ENCODE measurements at places on chromosomes 3 and 15. TPM values are rescaled to one million over a fixed set of nuclear protein-coding genes. Genes with fewer than 3 reads are reported as not detected.

The PP2D1 gene
- total RNA-seq = not detected

The HIGD2B gene
- total RNA-seq = 0.07 TPM

The PLA2G4B gene
- 0.85 TPM for total RNA-seq

The SLC35G2 gene
- total RNA-seq = 15.6 TPM

The ARRDC4 gene
- 0.85 TPM for total RNA-seq

The IQCF5 gene
- not detected for total RNA-seq

The FEZF2 gene
- not detected for total RNA-seq

The ITPKA gene
- total RNA-seq = 0.46 TPM

The MYZAP gene
- 7.4 TPM for total RNA-seq

The COL6A5 gene
- not detected for total RNA-seq

The DPH3 gene
- 17.7 TPM for total RNA-seq

The PYGO1 gene
- 0.28 TPM for total RNA-seq

The LRRC49 gene
- 5.6 TPM for total RNA-seq

DNA sequence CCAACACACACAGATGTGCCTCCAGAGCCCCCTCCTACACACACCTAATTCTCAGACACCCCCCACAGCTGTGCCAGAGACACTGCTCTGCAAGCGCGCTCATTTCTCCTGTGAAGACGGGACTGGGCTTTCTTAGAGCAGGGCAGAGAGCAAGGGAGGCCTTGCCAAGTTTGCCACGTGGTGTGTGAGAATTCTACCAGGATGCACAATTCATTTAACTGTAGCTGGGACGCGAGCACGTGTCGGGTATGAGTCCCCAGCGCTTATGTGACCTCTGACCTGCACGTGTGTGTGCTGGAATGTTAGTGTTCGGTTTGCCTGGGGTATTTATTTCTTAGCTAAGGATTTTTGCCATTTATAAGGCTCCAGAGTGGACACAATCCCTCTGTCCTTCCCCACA lies 37.0 kb downstream of the FEM1B start:
- no peak for DNase-seq

DNA sequence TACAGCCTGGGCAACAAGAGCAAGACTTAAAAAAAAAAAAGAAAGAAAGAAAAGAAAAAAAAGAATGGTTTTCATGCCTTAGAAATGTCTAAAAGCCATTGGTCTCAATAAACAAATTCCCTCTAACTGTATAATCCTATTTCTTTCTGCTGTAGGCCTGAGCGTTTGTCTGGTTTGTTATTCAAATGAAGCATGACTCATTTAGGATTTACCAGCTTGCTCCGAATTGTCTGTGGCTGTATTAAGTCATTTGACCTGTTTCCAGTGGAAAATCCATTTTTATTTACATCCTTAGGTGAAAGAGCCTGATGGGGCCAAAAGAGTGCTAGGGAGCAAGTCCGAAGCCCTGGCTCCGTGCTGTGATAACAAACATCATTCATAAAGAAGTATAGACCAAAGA lies 73.8 kb downstream of the BDH1 start:
- DNase-seq = no peak

DNA sequence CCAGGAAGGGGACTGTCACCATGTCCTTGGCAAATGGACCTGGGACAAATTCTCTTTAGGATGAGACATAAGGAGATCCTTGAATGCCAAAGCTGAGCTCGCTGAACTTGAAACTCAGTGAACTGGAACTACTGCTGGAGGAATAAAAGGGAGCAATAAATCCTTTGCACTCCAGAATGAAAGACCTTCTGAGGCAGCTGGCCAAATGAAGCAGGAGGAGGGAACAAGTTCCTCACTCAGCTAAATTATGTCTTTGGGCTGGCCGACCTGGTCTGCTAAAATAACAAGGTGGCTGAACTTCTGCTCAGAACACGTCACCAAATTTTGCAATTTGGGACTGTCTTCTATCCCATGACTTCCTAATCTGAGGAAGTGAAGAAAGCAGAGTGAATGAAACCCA lies 314.7 kb downstream of the LPP start:
- no peak for DNase-seq

DNA sequence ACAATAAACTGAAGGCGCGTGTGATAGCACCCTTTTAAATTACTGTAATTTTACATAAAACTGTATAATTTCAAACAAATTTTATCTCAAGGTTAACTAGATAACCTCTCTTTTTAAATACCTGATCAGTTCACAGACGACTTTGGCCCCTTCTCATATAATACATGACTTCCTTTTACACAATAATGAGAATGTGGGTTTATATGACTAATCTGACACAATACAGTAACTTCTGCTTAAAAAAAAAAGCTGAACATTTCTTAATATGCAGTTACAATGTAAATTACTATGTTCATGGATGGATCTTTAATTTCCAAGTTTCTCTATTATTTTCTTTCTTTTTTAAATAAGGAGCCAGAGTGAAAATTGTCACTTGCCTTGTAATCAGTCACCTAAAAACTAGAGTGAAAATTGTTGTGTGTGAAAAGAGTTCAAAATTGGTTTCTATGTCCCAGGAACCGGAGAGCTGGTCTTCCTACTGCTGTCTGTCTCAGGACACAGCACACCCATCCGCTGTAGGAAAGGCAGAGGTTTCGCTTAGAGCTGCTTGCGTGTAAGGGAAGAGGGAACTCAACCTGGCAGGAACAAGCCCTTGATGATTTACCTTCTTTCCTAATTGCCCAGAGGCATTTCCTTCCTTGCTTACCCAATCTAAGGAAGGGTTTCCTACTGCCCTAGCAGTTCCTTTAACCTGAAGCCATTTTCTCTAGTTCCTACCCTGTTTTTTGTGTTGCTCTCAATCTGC lies 33.3 kb downstream of the PLD1 start:
- DNase-seq = no peak

- no peak for DNase-seq
These were observed 87.9 kb downstream of the KLF15 start for GRCh38 chr3:126269354-126269753.

GRCh38 chr3:42031808-42032480 lies 59.2 kb upstream of the TRAK1 start:
- no peak for DNase-seq

- DNase-seq = no peak
These were observed 230.5 kb upstream of the LRTM1 start for GRCh38 chr3:55158345-55158744.

- no peak for DNase-seq
These were observed 106.9 kb upstream of the THSD4 start for GRCh38 chr15:71008250-71008870.

- no peak for DNase-seq
These were observed 18.6 kb downstream of the TMEM266 start for GRCh38 chr15:76078285-76078877.

DNA sequence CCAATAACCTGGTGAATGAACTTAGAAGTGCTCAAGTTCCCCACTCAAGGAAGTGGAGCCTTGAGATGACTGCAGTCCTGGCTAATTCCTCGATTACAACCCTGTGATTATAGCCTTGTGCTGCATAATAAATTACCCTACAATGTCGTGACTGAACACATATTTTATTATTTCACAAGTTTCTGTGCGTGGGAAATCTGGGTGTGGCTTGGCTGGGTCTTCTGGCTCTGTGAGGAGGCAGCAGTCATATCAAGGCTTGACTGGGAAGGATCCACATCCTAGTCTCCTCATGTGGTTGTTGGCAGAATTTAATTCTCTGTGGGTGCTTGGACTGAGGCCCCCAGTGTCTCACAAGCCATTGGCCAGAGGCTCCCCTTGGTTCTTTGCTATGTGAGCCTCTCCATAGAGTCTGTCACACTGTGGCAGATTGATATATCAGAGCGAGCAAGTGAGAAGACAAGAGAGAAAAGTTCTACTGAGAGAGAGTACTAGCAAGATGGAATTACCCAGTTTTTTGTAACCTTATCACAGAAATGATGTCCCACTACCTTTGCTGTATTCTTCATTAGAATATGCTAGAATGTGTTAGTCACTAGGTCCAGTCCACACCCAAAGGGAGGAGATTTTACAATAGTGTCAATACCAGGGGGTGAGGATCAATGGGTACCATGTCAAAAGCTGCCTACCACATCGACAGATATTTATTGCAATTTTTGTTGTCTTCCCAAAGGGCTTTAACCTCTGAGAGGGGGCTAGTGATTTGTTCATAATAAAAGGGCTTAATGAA lies 102.8 kb upstream of the TBC1D5 start:
- no peak for DNase-seq

- DNase-seq = no peak
These were observed 26.0 kb downstream of the HHLA2 start for GRCh38 chr3:108322352-108322751.

- DNase-seq = no peak
These were observed 52.2 kb downstream of the C3orf85 start for GRCh38 chr3:109188741-109189140.

DNA sequence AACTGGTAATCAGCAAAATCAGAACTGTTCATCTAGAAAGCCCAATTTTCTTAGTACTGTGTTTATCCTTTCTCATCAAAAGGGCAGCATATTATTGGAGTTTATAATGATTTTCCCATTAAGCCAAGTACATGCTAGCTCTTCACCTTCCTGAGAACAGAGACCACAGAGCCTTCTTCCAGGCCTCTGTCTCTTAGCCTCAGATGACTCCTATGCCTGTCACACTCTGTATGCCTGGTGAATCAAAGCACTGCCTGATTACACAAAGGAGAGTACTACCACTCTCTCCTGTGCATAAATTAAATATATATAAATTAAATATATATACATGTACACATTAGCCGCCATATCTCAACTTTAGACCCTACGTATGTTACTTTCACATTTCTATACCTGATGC lies 636.1 kb downstream of the NTRK3 start:
- no peak for DNase-seq

- DNase-seq = no peak
These were observed 34.0 kb downstream of the LYZL4 start for GRCh38 chr3:42376344-42376798.

- DNase-seq = no peak
These were observed 114.5 kb downstream of the CD47 start for GRCh38 chr3:107976202-107976800.

DNA sequence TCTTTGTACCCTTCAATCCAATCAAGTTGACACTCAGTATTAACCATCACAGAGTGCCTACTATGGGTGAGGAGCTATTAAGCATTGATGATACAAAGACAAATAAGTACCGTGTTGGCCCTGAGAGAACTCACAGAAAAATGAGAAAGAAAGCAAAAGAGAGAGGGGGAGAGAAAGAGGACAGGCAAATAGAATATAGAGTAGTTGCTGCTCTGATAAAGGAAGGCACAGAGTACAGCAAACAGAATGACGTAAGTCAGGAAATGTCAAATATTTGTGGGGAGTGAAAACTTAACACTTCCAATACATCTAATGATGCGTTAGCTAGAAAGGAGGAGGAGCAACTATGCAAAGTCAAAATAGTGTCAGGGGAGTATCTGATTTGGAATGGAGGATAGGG lies 320.6 kb upstream of the KCNH8 start:
- DNase-seq = no peak

DNA sequence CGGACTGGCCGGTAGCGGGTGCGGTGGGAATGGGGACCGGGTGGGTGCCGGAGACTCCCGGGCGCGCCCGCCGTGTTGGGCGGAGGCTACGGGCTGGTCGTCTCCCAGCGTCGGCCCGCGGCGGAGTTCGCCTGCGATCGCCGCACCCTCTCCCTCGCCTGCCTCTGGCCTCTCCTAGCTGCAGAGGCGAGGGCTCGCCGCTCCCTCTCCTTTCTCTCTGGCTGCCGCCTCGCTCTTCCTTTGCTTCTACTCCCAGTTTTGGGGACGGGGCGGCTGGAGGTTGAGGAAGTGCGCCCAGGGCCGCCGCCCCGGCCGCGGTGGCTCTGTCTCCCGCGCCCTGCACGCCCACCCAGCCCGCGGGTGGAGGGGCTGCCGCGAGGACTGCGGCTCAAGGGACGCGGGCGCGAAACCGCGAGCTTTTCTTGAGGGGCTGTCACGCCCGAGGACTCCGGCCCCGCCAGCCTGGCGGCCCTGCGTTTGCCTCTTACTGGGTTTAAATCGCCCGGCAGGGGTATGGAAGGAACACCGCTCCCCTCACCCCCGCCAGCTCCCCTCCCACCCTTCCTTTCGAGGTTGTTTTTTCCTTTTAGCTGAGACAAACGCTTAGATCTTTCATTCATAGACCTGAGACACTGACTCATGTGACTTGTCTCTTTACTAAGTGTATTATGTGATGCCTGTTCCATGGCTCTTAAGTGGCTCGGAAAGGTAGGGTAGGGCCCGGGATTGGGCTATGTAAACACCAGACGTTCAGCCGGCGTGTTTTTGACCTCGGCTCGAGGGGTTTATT lies 654 bp downstream of the PIK3CA start:
- no peak for DNase-seq

DNA sequence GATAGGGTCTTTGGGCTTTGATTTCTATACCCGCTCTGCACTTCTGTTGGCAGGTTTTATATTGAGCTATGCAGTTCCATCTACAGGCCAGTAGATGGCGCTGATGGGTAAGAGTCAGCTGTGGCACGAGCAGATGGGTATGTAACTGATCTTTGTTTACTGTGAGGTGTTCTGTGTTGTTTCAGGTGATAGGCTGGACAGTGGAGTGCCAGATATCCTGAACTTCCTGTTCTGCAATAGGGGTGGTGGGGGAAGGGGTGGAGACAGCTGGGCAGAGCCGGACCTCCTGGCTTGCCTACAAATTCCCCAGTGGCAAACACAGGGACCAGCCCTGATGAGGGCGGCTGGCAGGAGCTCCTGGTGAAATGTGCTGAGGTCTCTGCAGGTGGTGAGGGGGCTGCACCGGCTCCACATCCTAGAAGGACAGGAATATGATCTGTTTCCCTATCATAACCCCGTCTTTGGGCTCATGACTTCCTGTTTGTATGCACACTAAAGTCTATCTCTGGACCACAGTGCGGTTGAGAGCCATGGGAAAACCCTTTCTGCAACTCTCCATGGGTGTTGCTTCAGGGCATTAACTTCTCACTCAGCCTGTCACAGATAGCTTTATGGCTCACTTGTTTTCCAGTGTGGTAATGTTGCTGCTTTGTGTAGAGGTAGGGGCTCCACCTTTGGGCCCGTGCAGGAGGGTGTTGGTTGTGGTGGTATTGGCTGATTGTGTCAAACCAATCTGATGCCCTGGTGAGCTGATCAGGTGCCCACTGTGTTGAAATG lies 13.4 kb upstream of the FAM98B start:
- DNase-seq = peak; percentile 30
